ENCODE measurements at places on chromosomes 6 and 20.
A peak's percentile ranks its signal among the peaks of the same experiment; 100 is the strongest.

DNA sequence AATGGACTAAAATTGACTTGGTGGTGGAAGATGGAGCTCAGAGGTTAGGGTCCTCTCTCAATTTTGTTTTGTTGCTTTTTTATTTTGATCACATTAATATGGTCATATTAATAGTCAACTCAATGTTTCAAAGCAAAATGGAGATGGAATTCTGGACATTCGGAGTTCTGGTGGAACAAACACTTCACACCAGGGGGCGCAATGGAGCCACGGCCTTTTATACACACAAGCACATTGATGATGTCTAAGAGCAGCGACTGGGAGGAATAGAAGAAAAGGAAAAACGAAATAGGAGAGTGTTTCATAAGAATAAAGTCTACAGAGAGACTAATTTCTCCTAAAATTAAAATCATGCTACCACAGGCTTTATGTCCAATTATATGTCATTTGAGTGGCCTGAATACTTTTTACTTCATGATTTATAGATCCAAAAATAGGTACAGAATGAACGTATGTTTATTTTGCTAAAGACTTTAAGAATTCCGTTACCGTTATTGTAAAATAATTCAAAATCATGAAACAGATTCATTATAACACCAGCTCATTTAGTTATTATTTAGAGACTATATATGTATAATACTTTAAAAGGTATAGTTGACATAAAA, 197.6 kb upstream of the SASH1 start:
- DNase-seq = peak; percentile 14

DNA sequence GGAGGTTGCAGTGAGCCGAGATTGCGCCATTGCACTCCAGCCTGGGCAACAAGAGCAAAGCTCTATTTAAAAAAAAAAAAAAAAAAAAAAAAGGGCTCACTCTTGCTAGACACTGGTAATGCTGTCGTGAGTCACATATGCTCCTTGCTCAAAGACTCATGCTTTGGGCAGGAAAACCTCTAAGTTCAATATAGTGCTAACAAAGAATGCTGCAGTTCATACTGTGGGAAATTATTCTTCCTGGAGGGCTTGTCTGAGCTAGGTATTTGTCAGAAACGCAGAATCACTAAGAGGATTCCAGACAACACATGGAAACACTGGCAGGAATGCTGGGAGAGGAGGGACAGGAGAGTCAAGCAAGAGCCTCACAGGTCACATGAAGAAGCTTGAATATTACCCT, 2.3 kb upstream of the LYRM2 start:
- DNase-seq = no peak

DNA sequence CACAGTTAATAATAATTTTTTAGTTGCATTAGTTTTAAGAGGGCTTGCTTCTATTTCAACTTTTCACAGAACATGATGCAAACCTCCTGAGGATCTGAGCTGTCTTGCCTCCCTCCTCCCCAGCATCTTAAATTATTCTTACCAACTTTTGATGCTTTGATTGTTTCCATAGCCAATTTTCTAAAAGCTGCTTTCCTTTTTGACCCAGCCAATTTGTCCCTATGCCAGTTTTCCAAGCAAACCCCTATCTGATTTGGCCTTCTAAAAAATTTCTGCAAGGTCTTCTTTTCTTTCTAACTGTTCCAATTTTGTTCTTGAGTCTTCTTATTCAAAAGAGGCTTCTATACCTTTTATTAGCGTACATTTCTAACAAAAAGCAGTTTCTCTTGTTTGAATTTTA, 26.5 kb upstream of the SNAP25 start:
- DNase-seq = no peak

DNA sequence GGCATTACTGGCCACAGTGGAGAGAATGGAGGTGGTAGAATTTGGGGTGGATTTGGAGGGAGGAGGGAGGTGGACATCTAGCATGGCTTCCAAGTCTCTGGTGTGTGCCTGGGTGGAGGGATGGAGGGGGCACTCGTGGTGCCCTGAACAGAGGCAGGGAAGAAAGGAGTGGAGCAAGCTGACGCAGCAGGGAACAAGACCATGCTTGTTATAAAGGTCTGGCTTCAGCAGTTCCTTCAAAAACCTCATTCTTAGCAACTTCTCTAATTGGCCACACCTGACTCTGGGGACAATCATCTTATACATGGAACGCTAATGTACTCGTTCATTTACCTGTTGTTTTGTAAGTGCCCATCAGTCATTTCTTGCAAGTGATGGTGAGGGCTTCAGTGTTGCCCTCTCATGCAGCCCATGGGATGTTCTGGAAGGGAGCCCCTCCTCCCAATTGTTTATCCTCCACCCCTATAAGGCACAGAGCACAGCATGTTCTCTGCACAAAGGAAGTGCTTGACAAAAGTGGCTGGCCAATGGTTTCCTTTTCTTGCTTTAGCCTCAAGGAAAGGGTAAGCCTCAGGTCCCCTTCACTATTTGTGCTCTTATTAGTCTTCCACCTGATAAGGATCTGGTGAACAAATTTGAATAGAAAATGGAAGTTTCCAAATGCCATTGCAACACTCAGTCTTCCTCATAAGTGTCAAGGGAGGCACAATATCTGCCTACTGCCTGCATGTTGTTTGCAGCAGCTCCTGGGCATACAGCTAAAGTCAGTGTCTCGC, 39.3 kb downstream of the GFOD1 start:
- no peak for DNase-seq

GRCh38 chr6:111458670-111459232, 24.3 kb downstream of the REV3L start:
- DNase-seq = no peak

GRCh38 chr20:17495826-17496225, 35.4 kb downstream of the BFSP1 start:
- no peak for DNase-seq

- no peak for DNase-seq
Measured at GRCh38 chr20:22063753-22064152, 358.3 kb downstream of the PAX1 start.

- DNase-seq = no peak
Measured at GRCh38 chr6:166782520-166782919, 155.5 kb upstream of the RPS6KA2 start.

DNA sequence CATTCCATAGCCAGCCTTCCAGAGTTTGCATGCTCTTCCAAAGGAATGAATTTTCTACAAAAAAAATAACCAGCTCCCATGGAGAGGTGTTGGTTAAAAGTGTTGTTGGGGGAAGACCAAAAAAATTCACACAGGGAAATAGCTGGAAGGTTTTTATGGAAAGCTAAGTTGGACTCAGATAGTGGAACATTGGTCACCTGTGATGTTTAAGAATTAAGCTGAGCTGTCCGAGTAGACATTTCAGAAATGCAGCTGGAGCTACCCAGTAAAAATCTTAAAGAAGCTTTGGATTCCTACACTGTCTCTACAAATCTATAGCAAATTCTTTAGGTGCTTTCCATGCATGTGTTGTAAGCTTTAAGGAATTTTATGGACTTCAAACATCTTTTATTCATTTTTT, 155.5 kb downstream of the THBS2 start:
- DNase-seq = no peak

DNA sequence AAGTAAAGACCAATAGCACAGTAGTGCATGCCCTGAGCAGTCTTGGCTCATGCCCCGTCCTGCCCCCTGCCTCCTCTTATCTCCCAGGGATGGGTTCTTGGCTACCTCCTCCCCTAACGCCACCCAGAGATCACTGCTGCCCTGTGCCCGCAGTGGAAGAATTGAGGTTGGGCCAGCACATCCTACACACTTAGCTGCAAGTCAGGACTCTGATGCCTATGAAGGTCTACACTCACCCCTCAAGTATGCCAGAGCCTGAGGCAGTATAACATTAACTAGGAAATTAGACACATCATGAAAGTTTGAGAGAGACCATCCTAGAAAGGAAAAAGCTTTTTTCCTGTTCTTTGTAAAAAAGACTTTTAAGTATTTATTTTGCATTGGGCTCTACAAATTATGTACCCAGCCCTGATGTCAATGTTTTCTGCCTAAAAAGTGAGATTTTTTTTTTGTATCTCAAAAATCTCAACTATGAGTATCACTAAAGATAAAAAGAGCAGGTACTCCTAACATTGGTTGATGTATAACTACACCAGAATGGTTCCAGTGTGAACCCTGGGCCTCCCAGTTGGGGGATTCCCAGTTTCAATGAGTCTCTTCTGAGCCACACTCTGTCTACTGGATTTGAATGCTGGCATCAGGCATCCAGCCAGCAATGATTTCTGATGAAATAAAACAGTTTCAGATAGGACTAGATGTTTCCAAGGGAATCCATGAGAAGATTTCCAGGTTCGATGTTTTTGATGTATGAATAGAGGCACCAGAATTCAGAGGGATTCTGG, 115.4 kb downstream of the ISM1 start:
- DNase-seq = no peak

GRCh38 chr6:127267646-127268625, 1.3 kb downstream of the RNF146 start:
- no peak for DNase-seq

DNA sequence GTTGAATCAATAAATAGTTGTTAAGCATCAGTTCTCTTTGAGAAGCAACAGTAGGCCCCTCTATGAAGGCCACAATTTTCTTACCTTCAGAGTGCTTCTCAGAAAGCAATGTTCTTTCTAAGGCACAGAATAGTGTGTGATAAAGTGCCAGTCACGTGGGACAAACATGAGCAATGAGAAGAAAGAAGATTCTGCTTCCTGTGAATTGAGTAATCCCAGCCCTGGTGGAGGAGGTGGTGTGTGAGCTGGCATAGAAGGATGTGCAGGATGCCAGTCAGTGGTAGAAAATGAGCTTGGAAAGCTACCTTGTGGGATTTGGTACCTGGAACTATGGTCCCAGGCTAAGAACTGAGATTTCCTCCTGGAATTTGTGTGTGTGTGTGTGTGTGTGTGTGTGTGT, 21.7 kb downstream of the KIZ start:
- DNase-seq = no peak

GRCh38 chr6:21438237-21438985, 155.1 kb upstream of the SOX4 start:
- no peak for DNase-seq

DNA sequence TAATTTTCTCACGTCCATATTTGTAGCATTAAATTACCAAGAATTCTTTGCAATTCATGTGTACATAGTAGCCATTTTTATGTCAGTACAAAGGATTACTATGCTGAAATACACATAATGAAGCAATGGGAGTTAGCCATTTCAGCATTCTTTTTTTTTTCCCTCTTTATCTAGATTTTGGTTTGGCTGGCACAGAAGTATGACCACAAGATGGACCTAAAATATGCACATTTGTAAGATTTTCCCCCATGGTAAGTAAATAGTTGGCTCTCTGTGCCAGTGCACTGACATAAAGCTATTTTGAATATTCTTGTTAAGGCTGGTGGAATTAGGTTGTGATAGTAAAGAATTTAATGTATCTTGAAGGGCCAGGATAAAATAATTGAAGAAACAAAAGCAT, 486.1 kb upstream of the BTBD3 start:
- DNase-seq = no peak

GRCh38 chr6:103799971-103800670, 1059.6 kb downstream of the HACE1 start:
- no peak for DNase-seq

- no peak for DNase-seq
Measured at GRCh38 chr6:81984599-81984998, 232.1 kb upstream of the TENT5A start.

- no peak for DNase-seq
Measured at GRCh38 chr6:128336436-128337095, 183.8 kb downstream of the PTPRK start.

GRCh38 chr6:169723991-169724493, 258 bp downstream of the PHF10 start:
- DNase-seq = no peak

- DNase-seq = peak; percentile 34
Measured at GRCh38 chr6:132096245-132096644, 145.1 kb upstream of the CCN2 start.

DNA sequence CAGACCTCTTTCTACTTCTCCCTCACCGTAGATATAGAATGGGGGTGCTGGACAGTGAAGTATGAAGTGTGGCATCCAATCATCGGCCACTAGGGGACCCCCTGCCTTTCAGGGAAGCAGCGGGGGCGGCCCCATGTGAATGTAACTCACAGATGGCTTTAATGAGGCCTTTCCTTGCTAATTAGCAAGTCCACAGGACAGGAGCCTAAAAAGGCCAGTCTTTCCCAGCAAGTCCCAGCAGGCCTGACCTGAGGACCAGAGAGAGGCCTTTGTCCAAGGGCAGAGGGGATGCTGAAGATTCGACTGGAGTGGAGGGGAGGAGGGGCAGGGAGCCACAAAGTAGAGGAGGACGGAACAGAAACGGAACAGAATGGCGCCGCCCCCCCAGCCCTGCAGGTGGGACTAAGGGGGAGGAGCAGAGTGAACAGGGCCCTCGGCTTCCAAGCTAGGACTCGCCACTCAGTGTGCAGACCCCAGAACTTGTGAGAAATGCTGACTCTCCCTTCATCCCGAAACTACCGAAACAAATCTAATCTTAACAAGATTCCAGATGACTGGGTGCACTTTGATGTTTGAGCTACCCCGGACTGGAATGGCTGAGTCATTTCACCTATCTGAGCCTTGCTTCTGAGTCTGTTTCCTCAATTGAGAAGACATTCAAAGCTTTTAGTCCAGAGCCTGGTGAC, 5.8 kb downstream of the C6orf132 start:
- no peak for DNase-seq

GRCh38 chr6:154591234-154591633, 80.7 kb upstream of the CNKSR3 start:
- no peak for DNase-seq

DNA sequence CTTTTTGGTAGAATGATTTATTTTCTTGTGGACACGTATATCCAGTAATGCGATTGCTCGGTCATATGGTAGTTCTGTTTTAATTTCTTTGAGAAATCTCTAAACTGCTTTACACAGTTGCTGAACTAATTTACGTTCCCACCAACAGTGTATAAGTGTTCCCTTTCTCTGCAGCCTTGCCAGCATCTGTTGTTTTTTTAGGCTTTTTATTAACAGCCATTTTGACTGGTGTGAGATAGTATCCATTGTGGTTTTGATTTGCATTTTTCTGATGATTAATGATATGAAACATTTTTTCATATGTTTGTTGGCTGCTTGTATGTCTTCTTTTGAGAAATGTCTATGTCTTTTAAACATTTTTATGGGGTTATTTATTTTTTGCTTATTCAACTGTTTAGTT, 196.7 kb downstream of the MOXD1 start:
- no peak for DNase-seq

DNA sequence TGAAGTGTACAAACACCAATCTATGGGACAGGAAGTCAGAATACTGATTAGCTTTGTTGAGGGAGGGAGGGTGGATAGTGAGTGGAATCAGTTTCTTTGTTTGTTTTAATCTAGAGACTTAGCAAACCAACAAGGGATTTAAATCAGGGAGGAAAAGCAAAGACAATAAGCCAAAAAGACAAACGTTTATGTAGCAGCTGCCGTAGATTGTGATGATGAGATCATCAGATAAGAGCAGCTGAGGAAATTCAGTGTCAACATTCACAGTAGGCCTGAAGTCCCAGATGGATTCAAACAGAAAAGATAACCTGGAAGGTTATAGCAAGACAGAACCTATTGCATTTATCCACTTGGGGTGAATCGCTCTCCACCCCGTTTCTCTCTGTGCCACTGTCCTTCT, 104.9 kb upstream of the SYNDIG1 start:
- no peak for DNase-seq

- DNase-seq = no peak
Measured at GRCh38 chr6:18330548-18331081, 56.5 kb upstream of the RNF144B start.

Data from AG09319 (cell line).